GM23248 (cell line): ENCODE measurements at places on chromosomes 3 and 15. TPM values are rescaled to one million over a fixed set of nuclear protein-coding genes. Genes with fewer than 3 reads are reported as not detected.
A peak's percentile ranks its signal among the peaks of the same experiment; 100 is the strongest.

- no peaks in the 10 kb centered on the region for H3K36me3 ChIP-seq
- peak; percentile 3 for DNase-seq
- H3K27ac ChIP-seq: no peak overlapping the region
- no peaks in the 10 kb centered on the region for H3K4me1 ChIP-seq
- no peak overlapping the region for H3K4me3 ChIP-seq
These were observed 810.2 kb upstream of the ALCAM start for GRCh38 chr3:104556372-104557078.

DNA sequence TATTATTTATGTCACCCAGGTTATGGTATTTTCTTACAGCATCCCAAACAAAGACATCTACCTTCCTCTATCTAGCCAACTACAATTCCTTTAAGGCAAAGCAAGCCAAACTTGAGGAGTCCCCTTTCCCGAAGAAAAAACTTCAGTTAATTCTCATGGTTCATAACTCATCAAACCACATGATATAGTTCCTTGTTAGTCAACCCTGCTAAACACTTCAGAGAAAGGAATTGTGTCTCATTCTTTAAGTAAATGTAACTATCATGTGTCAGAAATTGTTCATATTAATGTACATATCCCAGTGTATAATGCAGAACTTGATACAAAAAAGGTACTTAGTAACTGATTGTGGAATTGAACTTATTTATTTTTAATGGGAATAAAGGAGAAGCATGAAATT lies 44.4 kb downstream of the ST3GAL6 start:
- peaks cover 83% of the 10 kb centered on the region for H3K36me3 ChIP-seq
- no peak overlapping the region for H3K4me3 ChIP-seq
- no peaks in the 10 kb centered on the region for H3K27me3 ChIP-seq
- DNase-seq: no peak

GOLGA6B gene
- not detected in 2 replicates for polyA plus RNA-seq

PAK6 gene
- polyA plus RNA-seq: not detected in 2 replicates

ACOX2 gene
- 19.9 and 23.6 TPM in 2 replicates for polyA plus RNA-seq
